ENCODE measurements at places on chromosomes 4 and X.

GRCh38 chr4:165011403-165011802 lies 20.4 kb upstream of the TRIM60 start:
- DNase-seq = no peak

DNA sequence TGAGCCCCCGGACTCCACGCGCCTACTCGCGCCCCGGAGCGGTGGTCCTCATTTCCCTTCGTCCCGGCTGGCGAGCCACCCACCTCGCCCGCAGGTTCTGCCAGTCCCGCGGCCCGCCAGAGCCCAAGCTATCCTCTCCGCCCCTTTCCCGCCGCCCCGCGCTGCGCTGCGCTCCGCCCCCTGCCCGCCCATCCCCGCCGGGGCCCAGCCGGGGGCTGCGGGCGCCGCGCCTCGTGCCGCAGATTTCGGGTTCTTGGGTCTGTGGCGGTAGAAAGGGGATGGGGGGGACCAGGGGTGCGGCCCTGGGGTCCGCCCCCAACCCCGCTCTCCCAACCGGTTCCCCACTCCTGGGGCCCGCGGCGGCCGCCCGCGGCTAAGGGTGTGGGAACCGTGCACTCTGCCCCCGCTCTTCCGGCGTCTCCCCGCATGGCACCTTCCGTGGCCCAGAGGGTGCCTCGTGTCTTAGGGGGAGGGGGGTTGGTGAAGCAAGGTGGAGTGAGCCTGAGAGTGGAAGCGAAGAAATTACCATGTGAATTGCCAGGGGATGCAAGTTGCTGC lies 650.8 kb upstream of the DIPK2B start:
- no peak for DNase-seq

- no peak for DNase-seq
Measured at GRCh38 chr4:174564529-174564928, 42.2 kb upstream of the HPGD start.

DNA sequence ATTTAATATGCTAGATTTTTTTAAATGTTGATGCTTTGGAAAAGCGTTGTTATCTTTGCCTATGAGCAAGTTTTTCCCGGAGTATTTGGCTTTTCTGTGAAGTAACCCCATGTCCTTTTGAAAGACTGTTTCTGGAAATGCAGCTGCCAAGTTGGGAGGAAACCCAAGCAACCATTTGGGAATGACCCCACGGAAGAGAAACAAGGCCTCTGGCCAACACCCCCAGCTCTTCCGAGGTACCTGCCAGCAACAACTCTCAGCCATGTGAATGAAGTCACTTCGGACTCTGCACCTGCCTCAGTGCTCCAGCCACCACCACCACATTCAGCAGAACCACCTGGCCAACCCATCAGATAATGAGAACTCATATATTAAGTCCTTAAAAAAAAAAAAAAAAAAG lies 36.2 kb upstream of the DHRSX start:
- DNase-seq = no peak

- DNase-seq = no peak
Measured at GRCh38 chr4:2303686-2304320, 41.9 kb upstream of the MXD4 start.

All from HS-5 (cell line).